ENCODE measurements at places on chromosomes 11 and 22. TPM values are rescaled to one million over a fixed set of nuclear protein-coding genes. Genes with fewer than 3 reads are reported as not detected.

Gene CCDC73
- not detected for total RNA-seq

Gene DRICH1
- total RNA-seq, result not detected

Gene GNG3
- total RNA-seq, result not detected

Gene VPREB1
- total RNA-seq, result not detected
